ENCODE measurements at places on chromosomes 6 and 20.

GRCh38 chr6:157574851-157575424 lies 193.9 kb downstream of the ZDHHC14 start:
- DNase-seq, result no peak

DNA sequence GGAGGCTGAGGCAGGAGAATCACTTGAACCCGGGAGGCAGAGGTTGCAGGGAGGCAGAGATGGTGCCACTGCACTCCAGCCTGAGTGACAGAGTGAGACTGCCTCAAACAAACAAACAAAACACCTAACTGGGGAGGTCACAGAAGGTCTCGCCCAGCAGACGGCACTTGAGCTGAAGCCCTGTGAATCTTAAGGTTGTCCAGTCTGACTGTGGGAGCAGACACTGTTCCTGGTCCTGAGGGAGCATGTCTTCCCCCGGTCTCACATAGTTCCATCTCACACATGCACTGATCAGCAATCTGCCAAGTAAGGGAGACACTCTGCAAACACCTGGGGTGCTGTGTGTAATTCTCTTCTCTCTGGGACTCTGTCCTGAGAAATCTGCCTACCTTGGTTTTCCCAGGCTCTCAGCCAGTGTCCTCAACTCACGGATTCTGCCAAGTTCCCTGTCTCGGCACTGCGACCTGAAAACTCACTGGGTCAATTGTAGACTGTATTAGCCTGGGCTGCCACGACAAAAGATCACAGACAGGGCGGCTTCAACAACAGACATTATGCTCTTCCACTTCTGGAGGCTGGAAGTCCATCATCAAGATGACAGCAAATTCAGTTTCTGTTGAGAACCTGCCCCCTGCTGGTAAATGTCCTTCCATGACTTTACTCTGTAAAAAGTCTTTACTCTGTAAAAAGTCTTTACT lies 94.3 kb downstream of the JPH2 start:
- DNase-seq, result no peak

GRCh38 chr6:15386110-15386755 lies 140.4 kb downstream of the JARID2 start:
- no peak for DNase-seq

- DNase-seq, result no peak
Observed at GRCh38 chr20:48986899-48987298, 59.2 kb upstream of the CSE1L start.

GRCh38 chr6:753486-753885 lies 60.5 kb upstream of the EXOC2 start:
- no peak for DNase-seq

DNA sequence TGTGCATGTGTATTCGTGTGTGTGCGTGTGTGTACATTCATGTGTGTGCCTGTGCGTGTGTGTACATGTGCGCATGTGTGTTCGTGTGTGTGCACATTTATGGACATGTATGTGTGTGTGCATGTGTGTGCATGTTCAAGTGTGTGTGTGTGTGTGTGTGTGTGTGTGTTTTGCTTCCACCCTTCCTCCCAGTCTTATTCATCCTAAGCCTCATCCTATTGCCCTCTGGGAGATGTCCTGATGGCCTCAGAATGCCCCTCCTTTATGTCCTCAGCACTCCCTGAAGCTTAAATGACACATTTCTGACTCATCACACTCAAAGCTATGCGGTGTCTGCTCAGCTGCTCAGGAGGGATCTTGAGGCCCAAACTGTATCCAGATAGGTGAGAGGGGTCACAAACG lies 76.6 kb upstream of the CCDC167 start:
- DNase-seq, result no peak

DNA sequence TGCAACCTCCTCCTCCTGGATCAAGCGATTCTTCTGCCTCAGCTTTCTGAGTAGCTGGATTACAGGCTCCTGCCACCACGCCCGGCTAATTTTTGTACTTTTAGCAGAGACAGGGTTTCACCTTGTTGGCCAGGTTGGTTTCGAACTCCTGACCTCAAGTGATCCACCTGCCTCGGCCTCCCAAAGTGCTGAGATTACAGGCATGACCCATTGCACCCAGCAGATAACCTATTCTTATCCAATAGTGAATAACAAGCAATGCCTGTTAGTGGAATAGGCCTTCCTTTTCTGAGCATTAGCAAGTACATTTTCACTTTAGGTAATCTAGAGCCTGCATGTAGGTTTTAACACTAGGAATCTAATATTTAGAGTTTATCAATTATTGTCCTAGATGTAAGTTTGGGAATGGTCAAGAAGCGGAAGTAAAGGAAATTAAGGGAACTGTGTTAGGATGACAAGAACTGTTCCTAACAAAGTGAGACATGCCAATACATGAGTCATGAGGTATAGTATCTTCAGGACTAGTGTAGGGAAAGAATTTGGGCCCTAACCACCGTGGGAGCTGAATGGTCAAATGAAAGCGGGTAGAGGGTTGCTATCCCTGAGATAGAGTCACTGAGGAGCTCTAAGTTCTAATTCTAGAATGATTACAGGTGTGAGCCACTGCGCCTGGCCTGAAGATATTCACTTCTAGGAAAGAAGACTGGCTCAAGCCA lies 15.0 kb downstream of the BLTP3A start:
- DNase-seq, result no peak

- no peak for DNase-seq
Observed at GRCh38 chr6:170093276-170093657, 197.6 kb downstream of the DLL1 start.

DNA sequence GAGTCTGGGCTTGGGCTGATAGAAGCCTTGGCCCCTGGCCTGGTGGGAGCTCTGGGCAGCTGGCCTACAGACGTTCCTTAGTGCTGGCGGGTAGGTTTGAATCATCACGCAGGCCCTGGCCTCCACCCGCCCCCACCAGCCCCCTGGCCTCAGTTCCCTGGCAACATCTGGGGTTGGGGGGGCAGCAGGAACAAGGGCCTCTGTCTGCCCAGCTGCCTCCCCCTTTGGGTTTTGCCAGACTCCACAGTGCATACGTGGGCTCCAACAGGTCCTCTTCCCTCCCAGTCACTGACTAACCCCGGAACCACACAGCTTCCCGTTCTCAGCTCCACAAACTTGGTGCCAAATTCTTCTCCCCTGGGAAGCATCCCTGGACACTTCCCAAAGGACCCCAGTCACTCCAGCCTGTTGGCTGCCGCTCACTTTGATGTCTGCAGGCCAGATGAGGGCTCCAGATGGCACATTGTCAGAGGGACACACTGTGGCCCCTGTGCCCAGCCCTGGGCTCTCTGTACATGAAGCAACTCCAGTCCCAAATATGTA lies 957 bp upstream of the VEGFA start:
- DNase-seq, result no peak

GRCh38 chr6:55131616-55132015 lies 42.7 kb upstream of the HCRTR2 start:
- no peak for DNase-seq

- no peak for DNase-seq
Observed at GRCh38 chr6:75800708-75801505, 51.9 kb downstream of the MYO6 start.

GRCh38 chr6:105136431-105137350 lies 43.1 kb downstream of the POPDC3 start:
- peak; percentile 81 for DNase-seq
